ENCODE measurements at places on chromosomes 3 and 15.
A peak's percentile ranks its signal among the peaks of the same experiment; 100 is the strongest.

- DNase-seq: peak; percentile 90
Observed at GRCh38 chr3:49689046-49689907, at the start of the genes MST1 and RNF123. Gene MST1, minus strand, starts transcription at chr3:49689474. Its CDS starts 783 bp downstream, at chr3:49688691. Gene RNF123, plus strand, starts transcription at chr3:49689557. Its CDS starts 1,609 bp downstream, at chr3:49691166.

DNA sequence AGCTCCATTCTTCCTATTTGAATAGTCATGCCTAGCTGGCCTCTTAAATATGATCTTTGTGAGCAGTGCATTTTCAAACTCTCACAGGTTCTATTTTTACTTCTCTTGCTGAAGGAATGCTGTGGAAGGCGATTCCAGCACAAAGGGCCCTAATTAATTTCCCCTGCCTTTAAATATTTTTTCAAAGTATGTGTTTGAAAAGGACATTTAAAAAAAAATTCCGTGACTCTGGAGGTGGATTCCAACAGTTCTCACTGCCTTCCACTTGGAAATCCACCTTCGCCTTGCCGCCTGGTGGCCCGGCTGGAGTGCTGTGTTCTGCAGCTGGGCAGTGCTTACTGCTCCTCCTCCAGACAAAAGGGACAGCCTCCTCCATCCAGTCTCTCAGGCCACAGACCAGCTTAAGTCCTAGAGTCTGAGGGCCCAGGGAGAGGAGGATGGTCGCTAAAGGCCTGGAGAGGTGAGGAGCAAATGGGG is 61.5 kb upstream of the CORO2B start:
- DNase-seq: no peak

- no peak for DNase-seq
Observed at GRCh38 chr3:108391917-108392593, 95.7 kb downstream of the HHLA2 start.

- DNase-seq: no peak
Observed at GRCh38 chr15:96421178-96421601, 90.7 kb downstream of the NR2F2 start.

DNA sequence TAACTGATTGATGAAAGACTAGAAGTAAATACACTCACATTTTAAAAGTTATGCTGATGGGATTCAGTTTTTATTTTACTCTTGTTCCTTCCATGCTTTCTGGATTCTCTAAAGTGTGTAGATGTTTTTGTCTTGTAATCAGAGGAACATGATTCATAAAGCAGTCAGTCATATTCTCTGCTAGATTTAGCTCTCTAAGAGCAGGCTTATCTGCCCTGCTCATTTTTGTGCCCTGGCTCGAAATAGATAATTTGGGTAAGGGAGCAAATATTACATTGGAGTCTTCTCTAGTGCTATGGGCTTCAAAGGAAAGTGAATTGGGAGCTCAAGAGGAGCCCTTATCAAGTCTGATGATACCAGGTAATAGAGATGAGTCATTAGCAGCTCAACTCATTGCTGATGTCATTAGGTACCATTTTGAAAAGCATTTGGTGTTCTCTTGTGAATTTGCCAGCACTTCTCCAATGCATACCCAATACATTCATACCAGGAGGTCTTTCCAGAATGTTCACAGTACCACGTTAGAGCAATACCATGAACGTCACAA is 27.7 kb downstream of the SACM1L start:
- no peak for DNase-seq

- DNase-seq: no peak
Observed at GRCh38 chr3:33441225-33441976, 1.2 kb upstream of the UBP1 start.

- DNase-seq: no peak
Observed at GRCh38 chr3:42053476-42053875, 37.7 kb upstream of the TRAK1 start.

DNA sequence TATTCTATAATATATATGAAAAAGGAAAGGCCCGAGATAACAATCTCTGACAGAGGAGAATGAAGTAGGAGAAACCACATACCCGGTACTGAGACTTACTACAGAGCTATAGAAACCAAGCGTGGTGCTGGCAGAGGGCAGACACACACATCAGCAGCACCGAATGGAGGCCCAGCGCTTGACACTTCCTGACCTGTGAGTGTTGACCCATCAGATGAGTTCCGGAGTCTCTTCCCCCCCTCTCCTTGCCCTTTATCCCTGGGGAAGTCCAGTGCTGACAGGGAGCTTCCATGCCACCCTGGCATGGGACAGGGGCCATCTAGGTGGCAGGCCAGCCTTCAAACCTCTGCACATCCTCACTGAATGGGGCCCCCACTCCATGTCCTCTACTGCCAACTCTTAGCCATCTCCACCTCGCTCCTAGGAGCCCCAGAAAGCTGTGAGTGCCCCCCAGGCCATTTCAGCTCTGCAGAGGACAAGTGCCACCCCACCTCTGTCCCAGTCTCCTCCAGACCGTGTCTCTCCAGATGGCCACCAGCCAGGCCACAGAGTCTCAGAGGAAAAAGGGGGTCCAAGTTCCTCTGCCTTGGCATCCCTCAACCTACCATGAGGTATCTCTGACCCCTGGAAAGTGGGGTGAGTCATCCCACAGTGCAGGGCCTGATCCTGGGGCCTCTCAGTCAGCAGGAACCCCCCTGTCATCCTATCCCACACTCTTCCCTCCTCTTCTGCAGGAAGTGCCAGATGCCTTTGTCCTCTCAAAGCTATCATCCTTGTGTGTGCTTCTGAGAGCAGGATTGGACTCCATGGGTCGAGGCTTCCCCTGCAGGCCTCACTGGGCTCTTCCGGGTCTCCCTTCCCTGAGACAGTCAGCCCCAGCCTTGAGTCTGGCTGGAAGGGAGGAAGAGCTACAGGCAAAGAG is 116.5 kb upstream of the ALDH1A3 start:
- DNase-seq: no peak

DNA sequence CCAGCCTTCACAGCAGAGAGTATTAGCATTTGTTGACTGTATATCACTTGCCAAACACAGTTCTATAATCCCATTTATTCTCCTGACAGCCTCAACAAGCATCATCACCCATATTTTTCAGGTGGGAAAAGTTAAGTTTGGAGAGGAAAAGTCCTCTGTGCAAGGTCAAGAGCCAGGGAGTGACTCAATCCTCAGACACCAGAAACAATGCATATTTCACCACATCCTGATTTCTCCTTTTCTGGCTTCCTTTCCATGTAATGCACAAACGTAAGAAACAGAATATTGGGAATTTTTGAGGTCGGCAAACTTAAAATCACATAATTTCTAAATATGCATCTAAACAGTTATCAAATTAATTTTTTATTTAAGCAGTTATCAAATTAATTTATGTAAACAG is 116.0 kb upstream of the GADL1 start:
- DNase-seq: no peak

DNA sequence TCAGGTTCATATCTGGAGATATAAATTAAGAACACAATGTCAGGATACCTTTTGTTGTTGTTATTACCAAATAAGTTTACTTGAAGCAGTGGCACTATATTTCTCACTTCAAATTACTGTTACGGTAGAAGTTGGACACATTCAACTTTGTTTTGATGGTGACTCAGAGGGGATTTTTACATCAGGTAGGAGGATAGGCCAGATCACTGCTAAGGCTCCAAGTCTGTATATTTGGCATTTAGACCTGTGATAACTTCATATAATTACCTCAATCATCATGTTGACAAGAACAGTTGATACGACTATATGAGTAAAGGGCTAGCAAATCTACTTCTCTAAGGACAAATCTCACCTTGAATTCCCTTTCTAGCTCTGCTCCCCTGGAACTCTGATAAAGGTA is 15.6 kb downstream of the LZTFL1 start:
- no peak for DNase-seq

DNA sequence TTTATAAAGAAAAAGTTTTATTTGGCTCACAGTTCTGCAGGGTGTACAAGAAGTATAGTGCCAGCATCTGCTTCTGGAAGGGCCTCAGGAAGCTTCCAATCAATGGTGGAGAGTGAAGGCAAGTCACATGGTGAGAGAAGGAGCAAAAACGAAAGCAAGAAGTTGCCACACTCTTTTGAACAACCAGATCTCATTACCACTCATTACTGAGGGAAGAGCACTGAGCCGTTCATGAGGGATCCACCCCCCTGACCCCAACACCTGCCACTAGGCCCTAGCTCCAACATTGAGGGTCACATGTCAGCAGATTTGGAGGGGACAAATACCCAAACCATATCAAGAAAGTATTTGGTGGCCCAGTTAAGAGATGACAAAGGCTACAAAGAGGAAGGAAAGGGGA is 239.3 kb upstream of the UBE2E1 start:
- no peak for DNase-seq

DNA sequence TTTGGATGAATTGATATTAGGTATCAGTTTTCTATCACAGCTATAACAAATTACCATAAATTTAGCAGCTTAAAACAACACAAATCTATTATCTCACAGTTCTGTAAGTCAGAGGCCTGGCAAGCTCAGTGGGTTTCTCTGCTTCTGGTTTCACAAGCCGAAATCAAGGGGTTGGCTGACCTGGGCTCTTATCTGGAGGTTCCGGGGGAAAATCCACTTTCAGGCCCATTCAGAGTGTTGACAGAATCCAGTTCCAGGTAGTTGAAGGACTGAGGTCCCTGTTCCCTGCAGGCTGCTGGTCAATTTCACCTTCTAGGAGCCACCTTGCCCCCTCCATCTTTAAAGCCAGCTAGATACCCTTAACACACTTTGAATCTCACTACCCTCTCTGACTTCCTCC is 11.1 kb upstream of the HHATL start:
- DNase-seq: no peak

DNA sequence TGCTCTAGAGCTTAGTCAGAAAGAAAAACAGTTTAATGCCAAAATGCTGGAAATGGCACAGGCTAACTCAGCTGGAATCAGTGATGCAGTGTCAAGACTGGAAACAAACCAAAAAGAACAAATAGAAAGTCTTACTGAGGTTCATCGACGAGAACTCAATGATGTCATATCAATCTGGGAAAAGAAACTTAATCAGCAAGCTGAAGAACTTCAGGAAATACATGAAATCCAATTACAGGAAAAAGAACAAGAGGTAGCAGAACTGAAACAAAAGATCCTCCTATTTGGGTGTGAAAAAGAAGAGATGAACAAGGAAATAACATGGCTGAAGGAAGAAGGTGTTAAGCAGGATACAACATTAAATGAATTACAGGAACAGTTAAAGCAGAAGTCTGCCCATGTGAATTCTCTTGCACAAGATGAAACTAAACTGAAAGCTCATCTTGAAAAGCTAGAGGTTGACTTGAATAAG is 150.5 kb upstream of the LRRFIP2 start:
- no peak for DNase-seq

DNA sequence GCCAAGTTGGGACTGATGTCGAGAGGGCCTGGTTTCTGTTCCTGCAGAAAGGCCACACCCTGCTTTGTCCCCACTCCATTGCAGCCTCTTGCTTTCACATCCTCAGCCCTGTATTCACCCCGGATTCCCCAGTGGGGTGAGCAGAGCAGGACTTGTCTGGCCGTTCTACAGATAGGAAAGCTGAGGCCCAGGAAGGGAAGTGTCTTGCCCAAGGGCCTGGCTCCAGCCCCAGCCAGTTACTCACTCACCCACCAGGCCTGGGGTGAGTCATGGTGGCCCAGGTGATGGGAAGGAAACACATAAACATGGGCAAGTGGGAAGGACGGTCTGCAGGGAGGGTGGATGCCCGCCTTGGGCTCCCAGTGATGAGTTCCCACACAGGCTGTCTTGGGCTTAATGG is 6.1 kb upstream of the DUSP7 start:
- DNase-seq: no peak

DNA sequence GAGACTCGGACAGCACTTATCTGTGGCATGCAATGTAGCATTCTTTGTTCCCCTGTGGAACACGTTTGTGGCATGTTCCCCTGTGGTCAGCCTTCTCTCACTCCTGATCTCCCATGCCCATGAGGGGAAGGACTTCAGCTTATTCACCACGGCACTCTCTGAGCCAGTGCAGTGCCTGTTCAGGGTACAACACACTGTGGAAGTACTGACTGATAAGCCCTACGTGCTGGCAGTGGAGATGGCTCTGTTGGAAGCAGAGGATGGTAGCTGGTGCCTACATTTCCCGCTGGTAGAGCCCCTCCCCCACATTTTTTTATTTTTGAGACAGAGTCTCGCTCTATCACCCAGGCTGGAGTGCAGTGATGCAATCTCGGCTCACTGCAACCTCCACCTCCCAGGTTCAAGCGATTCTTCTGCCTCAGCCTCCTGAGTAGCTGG is 43.5 kb upstream of the ETV5 start:
- no peak for DNase-seq

DNA sequence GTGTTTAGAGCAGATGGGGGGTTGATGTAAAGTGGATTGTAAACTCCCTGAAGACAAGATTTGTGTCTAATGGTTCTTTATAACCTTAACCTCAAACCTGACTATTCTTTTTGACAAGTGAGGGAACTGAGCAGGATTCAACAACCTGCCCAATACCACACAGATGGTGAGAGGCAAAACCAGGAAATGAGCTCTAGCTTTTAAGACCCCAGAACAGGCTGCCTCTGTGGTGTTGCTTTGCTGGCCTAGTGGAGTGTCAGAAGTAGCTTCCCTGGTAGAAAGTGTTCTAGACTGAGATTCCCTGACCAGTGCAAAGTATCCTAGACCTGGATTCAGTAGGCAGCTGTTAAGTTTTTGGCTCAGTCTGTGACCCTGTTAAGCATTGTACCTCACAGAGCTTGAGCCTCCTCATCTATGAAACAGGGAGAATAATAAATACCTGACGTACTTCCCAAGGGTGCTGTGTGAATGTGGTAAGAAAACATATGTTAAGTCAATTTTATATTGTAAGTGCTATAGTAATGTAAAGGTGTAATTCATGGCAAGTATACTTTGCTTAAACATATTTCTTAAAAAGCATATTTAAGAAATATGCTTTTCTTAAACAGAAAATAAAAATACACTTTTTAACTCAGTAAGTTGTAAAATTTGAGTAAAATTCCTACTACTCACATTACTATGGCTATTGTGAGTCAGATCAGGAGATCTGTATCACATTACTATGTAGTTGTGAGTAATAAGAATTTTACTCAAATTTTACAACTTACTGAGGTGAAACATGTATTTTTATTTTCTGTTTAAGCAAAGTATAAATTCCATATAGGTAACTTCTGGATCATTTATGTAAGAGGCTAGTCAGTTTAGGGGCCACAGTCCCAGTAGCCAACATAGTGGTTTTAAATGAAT is 8.8 kb downstream of the GPR87 start:
- no peak for DNase-seq

GRCh38 chr3:59131016-59131766 is 81.4 kb upstream of the CFAP20DC start:
- DNase-seq: no peak

- DNase-seq: no peak
Observed at GRCh38 chr15:66145726-66146182, 107.8 kb downstream of the MEGF11 start.

DNA sequence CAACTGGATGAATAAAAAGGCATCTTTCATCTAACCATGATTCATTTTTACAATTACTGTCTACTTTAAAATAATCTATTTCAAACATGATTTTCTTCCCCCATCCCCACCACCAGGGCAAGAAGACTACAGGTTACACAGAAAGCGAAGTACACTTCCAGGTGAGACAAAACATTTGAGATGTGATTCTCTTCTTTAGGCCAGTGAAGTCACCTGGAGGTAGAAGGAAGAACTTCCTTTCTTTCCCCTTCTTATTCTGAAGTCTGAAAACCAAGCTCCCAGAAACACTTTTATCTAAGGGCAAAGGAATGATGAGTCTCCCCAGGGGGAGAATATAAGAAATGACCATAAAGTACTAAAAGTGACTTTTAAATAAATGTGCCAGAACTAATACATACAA is 36.7 kb downstream of the SHQ1 start:
- DNase-seq: no peak

GRCh38 chr3:4067893-4068292 is 235.3 kb upstream of the SETMAR start:
- DNase-seq: no peak
